ENCODE measurements at places on chromosomes 11 and 22. TPM values are rescaled to one million over a fixed set of nuclear protein-coding genes. Genes with fewer than 3 reads are reported as not detected.

GRCh38 chr11:64216879-64217278 is 9.1 kb downstream of the TRPT1 start:
- DNase-seq: no peak

The HBB gene
- not detected for total RNA-seq

GRCh38 chr11:110089617-110090282 is 3.4 kb upstream of the ZC3H12C start:
- DNase-seq: no peak

- peak; percentile 54 for DNase-seq
Measured at GRCh38 chr11:19938169-19938856, 222.0 kb downstream of the DBX1 start.

The LDLRAD3 gene
- 2.7 TPM for total RNA-seq

The IFITM10 gene
- under 0.01 TPM for total RNA-seq
